Hepatic stellate cell (primary cell): ENCODE measurements at places on chromosomes 1 and 21.

DNA sequence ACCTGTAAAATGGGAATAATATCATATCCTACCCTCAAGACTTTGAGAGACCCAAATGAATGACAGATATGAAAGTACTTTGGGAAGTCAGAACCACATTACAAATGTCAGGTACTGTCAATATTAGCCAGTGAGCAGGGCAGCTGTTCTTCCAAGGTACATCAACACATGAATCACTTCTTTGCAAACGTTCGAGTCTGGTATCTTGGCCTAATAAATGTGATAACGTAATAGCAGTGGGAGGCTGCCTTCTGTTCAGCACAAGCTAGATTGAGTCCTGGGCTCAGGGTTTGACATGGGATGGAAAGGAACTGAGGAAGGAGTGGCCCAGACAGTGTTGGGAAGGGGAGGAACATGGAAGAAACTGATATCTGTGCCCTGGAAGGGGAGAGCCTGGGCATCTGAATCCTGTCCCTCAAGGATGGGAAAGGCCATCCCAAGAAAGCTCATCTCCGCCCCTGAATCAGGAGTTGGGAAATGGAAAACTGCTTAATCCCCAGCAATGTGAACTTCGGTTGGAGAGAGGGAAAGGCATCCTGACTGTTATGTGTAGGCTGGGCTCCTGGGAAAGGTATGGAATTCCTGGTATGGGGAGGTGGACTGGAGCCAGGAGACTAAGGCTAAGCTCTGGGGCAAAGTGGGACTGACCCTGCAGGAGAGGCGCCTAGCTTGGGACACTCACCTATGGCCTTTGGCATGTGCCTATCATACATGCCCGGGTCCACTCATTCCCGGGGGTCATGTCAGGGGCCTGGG is 14.3 kb downstream of the KCNC4 start:
- no peak for DNase-seq

DNA sequence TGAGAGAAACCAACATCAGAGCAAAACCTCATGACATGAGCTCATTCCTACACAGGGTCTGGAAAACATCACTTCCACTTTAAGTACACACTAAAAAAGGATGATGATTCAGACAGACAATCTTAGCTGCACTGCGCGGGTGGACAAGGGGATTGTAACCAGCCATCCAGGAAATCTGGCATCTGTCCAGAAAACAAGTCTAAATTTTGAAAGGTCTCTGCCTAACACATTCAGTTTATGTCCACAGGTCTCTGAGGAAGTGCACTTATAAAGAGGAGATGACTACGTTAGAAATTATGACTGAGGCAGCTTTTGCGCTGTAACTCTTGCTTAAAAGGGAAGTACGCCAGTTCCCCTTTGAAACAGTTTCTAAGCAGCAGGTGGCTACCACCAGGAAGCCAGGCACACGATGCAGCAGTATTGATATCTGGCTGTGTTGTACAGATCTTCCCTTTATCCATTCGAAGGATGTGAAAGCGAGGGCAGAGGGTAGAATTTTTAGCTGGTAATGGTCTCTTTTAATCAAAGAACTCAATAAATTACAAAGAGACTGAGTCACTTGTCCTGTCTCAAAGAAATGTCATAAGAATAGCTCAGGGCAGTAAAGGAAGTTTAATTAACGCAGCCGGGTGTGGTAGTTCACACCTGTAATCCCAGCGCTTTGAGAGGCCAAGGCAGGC is 128.0 kb downstream of the SETD4 start:
- DNase-seq, result peak; percentile 70

GRCh38 chr1:177355575-177355974 is 184.8 kb downstream of the BRINP2 start:
- no peak for DNase-seq

DNA sequence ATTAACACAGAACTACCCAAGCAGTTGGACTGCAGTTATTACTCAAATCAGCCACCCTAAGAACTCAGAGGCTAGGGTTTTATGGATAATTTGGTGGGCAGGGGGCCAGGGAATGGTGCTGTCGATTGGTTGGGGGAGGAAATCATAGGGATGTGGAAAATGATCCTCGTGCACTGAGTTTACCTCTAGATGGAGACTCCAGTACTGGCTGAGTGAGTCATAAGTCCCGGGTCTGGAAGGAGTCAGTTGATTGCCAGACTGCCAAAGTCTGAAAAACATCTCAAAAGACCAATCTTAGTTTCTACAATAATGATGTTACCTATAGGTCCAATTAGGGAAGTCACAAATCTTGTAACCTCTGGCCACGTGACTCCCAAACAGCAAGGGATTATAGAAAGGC is 257.5 kb upstream of the PRMT6 start:
- DNase-seq, result no peak
